ENCODE measurements at places on chromosomes 3 and 15.

DNA sequence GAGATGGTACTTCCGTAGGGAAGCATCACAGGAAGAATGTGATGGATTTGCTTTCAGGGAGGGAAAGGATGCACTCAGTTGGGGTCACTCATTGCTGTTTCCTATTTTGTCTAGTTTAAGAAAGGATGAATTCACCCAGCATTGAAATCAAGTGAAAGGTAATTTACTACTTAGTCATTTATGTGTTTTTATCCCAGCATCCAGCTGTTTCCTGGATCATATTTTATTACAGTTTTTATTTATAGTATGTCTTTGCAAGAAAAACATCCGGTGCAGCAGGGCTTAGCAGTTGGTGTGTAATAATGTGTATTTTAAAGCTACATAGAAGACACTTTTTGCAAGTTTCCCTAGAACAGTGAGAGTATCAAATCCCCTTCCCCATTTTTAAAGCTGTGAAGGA lies 37.4 kb upstream of the GOLGA8B start:
- DNase-seq: no peak

- peak; percentile 52 for DNase-seq
Observed at GRCh38 chr3:100900671-100901335, 92.4 kb downstream of the ABI3BP start.

DNA sequence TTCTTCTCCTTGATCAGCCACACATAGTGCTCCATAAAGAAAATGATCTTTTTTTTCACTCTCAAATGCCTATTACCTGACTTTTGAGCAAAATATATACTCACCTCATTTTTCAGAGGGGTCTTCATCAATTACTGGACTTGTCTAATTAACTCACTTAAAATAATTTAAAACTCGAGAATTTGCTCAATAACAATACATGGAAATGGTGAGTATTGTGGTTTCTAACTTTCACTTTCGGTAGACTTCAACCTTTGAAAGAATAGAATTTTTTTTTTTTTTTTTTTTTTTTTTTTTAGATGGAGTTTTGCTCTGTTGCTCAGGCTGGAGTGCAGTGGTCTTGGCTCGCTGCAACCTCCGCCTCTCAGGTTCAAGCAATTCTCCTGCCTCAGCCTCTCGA lies 17.7 kb upstream of the EPHB1 start:
- DNase-seq: no peak

DNA sequence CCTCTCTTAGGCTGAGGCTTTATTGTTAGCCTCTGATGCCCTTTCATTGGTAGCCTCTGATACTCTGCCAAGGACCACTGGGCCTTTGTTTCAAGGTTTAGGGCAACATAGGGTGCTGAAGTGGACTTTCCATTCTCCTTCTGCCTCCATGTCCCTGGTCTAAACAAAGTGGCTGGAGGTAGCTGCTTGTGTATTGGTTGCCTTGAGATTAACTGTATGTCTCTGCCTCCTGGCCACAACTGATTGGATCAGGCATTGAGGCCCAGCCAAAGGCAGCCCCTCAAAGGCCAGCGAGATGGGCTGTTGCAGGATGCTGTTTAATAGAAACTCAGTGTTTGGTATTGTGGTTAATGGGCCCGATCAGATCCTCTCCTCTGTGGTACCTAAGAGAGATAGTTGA lies 77.9 kb upstream of the PRR23C start:
- no peak for DNase-seq

GRCh38 chr15:44308889-44309288 lies 20.4 kb downstream of the GOLM2 start:
- no peak for DNase-seq

DNA sequence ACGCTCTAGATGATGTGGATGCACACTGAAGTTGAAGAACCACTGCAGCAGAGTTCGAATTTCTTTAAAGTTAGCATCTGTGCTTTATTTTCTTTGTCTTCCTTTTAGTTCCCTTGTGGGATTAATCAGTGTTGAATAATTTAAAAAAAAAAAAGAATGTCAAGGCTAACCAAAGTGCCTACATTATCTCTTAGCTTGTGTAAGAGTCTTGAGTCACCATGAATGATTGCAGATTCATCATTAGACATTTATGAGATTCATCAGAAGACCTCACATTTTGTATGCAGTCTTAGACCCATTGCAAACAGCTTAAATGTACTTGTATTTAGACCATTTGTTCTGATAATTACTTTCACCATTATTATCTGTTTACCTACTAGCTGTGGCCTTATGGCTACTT lies 182.2 kb downstream of the FNDC3B start:
- DNase-seq: peak; percentile 90

GRCh38 chr15:53296603-53297002 lies 462.9 kb downstream of the WDR72 start:
- no peak for DNase-seq

- no peak for DNase-seq
Observed at GRCh38 chr3:135811651-135812050, 153.9 kb upstream of the PPP2R3A start.

- peak; percentile 39 for DNase-seq
Observed at GRCh38 chr3:105948101-105948500, 79.3 kb upstream of the CBLB start.

- peak; percentile 89 for DNase-seq
Observed at GRCh38 chr15:67196672-67197363, 57.6 kb downstream of the AAGAB start.

DNA sequence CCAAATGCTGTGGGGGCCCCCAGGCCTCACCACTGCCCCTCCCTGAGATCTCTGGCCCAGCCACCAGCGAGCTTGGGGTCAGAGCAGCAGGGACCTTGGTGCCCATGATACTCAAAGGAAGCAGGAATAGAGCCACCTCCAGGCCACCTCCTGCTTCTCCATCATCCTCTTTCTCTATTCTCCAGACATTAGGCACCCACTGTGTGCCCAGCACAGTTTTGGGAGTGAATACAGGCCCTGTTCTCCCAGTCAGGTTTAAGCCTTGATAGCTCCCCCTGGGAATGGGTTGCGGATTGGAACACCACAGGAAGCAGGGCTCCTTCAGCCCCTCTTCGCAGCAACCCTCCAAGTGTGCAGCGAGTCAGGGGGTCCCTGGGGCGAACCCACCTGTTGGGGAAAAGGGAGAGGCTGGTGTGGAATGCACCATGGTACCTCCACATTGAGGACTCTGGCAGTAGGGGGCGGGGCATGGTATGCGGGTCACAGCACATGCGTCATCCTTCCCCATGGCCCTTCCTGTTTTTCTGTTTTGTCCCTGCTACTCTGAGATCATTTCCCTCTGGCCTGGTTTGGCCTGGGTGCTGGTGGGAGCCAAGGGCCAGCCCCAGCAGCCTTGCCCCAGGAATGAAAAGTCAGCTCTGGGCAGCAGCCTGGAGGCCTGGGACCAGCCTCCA lies 14.2 kb upstream of the SEMA3B start:
- no peak for DNase-seq

GRCh38 chr15:44720460-44721176 lies 9.3 kb downstream of the B2M start:
- no peak for DNase-seq

DNA sequence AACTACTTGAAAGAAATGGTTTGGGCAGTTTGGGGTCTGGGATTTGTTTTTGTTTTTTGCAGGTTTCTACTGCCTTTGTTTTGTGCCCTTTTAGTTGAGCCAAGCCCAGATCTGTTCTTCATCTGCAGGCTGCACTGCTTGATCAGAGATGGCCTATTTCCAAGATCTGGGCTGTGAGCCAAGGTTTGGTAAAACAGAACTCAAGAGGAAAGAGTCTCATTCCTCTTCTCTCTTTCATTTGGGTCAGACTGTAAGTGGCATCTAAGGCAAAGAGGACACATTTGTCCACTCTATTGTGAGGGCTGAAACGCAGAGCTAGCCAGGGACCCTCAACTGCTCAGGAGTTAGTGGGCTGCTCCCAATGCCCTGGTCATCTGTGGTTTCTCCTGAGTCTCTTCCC lies 104.4 kb upstream of the UBE3A start:
- DNase-seq: peak; percentile 67

- peak; percentile 96 for DNase-seq
Observed at GRCh38 chr15:69852482-69852881, 245.2 kb downstream of the TLE3 start.

GRCh38 chr15:69320977-69321554 lies 22.4 kb downstream of the PAQR5 start:
- no peak for DNase-seq

GRCh38 chr3:180871901-180872300 lies 40.6 kb upstream of the FXR1 start:
- peak; percentile 19 for DNase-seq

DNA sequence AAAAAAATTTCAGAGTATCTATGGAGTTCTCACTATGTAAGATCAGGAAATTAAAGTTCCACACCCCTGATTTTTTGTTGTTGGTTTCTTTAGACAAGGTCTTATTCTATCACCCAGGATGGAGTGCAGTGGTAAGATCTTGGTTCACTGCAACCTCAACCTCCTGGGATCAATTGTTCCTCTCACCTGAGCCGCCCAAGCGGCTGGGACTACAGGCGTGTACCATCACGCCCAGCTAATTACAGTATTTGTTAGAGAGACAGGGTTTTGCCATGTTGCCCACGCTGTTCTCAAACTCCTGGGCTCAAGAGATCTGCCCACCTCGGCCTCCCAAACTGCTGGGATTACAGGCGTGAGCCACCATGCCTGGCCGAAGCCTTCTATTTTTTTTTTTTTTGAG lies 12.4 kb downstream of the QRICH1 start:
- DNase-seq: no peak

- no peak for DNase-seq
Observed at GRCh38 chr3:42655331-42655888, 1.9 kb downstream of the ZBTB47 start.

DNA sequence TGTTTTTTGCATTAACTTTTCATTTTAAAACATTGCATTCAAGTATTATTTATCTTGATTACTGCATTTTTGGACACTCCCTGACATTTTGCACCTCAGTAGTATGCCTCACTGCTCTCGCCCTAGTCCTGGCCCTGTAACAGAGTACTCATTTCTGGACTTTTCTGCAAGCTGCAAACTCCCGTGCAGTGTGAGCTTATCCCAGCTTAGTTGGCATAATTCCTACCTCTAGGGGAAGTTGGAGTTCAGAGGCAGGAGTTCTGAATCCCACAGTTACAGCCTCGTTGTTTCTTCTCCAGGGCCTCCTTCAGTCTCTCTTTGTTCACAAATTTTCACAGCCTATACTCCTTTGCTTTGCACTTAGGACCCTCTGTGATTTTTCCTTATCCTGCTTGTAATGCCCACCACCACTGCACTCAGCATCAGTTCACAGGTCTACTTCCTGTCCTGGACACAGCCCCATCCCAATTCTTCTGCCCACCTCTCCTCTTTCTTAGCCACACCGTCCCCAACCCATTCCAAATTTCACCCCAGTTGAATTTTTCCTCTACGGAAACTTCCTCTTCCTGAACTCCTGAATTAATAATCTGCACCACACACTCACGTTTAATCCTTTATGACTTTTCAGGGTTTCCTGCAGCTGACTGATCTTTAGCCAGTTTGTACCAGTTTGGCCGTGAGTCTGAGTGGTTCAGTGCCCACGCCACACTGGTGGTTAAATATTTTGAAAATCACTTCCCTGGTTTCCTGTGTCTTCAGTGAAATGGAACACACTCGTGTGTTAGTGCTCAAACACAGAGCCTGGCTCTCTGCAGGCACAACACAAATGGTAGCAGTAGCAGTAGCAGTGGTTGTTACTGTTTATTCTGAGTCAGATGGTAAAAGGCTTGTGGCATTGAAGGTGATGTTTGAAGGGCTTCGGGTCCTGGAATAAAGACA lies 6.3 kb upstream of the CTSH start:
- no peak for DNase-seq

GRCh38 chr15:70604666-70605315 lies 158.6 kb downstream of the UACA start:
- DNase-seq: peak; percentile 47

GRCh38 chr15:91411586-91411985 lies 311.5 kb downstream of the SV2B start:
- no peak for DNase-seq

DNA sequence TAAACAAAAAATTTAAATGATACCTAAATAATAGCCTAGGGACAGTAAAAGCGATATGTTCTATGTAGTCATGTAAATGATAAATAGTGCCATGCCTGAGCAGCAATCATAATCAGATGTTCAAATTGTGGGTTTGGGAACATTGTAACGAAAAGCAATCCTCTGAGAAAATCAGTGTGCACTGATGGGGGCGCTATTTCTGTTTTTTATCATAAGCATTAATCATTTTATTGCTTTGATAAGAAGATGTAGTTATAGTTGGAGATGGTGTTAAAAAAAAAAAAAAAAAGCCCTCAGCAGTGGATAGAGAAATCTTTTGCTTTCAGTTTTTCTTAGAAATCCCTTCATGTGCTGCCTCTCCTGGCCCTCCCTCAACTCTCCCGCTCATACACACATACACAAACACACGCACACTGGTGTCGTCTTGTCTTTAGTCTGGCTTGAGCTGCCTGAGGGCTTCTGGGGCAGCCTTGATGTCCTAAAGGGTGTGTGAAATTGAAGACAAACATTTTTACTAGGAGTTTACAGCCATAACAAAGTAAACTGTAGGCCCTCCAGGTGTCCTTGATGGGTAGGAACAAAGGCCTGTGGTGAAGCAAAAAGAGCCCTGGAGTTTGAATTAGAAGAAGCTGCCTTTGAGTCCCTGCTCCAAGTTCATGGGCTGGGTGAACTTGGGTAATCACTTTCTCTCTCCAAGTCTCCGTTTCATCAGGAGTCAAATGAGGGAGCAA lies 428.1 kb downstream of the SOX2 start:
- no peak for DNase-seq

DNA sequence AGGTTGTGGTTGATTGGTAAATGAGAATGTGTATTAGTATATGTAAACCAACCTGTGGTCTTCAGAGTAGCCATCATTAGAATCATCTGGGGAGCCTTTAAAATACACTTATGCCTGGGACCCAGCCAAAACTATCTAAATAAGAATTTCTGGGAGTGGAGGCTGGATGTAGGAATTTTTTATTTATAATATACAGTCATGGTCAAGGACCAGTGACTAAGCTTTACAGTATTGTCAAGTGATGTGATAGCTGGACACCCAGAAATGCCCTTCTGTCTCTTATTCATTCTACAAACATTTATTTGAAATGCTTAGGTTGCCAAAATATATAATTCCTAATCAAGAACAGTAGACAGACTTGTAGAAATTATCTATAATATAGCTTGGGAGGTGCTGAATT lies 132.2 kb downstream of the MBNL1 start:
- DNase-seq: peak; percentile 92

- no peak for DNase-seq
Observed at GRCh38 chr3:77456906-77457305, 417.0 kb downstream of the ROBO2 start.

GRCh38 chr3:59374091-59374817 lies 324.4 kb upstream of the CFAP20DC start:
- DNase-seq: no peak

Data from fibroblast of skin of right biceps (primary cell).